H4 (cell line): ENCODE measurements at places on chromosomes 2 and 18. TPM values are rescaled to one million over a fixed set of nuclear protein-coding genes. Genes with fewer than 3 reads are reported as not detected.
A peak's percentile ranks its signal among the peaks of the same experiment; 100 is the strongest.

Gene KCNG2
- total RNA-seq, result not detected in 2 replicates

GRCh38 chr2:67797801-67798540 lies 264.8 kb downstream of the C1D start:
- DNase-seq, result no peak

DNA sequence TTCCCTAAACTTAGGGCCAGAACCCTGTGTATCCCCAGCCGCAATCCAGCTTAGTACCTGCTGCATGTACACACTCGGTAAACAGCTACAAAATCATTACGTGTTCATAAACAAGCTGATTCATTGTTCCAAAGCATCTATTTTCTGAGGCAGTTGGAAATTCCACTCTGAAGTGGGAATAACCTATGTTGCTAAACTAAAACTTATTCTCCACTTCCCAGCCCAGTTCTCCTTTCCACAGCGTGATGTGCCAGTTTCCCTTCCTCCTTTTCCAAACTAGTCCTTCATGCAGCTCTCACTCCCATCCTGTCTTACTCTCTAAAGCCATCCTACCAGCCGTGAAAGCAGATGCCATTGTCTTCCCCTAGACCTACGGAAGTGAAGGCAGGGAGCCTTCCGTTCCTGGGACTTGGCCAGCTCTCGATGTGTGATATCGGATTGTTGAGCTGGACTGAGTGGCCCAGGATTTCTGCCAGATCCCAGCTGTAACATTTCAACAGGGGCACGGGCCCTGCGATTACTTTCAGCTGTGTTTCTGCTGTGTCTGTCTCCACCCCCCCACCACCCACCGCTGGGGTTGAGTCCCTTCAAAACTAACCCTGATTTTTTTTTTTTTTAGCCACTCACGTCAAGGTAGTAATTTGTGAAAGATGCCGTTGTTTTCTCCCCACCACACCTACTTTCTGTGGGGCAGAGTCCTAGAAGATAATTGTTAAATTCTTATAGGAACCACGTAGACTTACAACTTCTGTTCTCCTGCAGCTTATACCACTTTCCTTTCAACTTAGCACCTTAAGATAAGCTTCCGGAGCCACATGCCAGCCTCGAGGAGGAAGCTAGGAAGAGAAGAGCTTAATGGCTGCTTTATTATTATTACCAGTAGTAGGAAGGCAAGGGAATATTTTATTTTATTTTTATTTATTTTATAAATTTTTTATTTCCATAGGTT lies 100.9 kb downstream of the CRIM1 start:
- DNase-seq, result no peak

GRCh38 chr2:144078106-144078505 lies 441.8 kb downstream of the ZEB2 start:
- DNase-seq, result no peak

DNA sequence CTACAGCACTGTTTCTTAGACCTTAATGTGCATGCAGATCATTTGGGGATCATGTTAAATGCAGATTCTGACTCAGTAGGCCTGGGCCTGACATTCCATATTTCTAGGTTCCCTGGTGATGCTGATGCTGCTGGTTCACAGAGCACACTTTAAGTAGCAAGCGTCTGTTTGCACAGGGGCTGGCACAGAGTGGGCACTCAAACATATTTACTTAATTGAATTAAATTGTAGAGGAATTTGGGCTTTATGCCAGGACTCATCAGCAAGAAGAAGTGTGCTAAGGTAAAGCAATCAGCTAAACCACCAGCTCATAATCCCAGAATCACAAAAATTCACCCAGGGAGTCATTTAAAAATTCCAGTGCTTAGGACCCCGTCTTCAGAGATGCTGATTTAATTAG lies 25.1 kb upstream of the INPP4A start:
- DNase-seq, result no peak

GRCh38 chr2:7905756-7906155 lies 776.1 kb upstream of the ID2 start:
- no peak for DNase-seq

Gene ANKRD62
- total RNA-seq, result not detected in 2 replicates

DNA sequence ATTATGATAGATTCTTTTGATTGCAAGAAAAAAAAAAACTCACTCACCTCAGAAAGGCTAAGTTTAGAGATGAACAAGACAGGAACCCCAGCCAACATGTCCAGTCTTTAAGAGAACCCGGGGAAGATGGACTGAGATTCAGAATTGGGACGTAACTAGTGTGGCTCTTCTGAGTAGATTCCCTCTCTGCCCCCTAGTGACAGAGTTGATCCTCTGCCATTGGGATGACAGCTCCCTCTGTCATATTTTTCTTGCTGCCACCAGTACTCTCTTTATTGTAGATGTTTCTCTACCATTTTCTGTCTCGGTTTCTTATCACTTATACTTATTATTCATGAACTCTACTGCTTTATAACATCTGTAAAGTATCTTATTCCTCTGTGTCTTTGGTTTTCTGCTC lies 77.7 kb downstream of the GULP1 start:
- DNase-seq, result peak; percentile 57
